ENCODE measurements at places on chromosomes 2 and 18.

DNA sequence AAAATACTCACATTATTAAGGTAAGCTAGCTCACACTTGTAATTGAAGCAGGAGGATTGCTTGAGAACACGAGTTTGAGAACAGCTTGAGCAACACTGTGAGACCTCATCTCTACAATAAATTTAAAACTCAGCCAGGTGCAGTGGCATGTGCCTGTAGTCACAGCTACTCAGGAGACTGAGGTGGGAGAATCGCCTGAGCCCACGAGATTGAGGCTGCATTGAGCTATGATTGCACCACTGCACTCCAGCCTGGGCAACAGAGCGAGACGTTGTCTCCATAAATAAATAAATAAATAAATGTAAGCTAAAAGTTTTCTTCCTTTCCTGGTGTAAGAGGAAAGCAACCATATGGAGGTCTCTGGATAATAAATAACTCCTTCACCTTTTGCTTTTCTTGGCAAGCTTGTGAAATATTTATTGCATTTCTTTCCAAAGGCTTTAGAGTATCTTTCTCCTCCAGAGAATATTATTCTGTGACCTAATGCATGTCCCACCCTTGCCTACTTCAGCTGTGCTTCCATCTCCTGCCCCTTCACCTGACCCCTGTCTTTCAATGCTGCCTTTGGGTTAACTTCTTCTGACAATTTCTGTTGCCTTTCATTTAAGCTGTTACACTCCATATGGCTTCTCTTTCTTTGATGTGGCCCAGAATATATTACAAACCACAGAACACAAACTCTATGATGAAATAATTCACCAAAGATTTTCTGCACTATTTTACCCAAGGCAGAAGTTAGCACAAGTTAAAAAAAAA lies 280.7 kb upstream of the RND3 start:
- DNase-seq, result no peak

DNA sequence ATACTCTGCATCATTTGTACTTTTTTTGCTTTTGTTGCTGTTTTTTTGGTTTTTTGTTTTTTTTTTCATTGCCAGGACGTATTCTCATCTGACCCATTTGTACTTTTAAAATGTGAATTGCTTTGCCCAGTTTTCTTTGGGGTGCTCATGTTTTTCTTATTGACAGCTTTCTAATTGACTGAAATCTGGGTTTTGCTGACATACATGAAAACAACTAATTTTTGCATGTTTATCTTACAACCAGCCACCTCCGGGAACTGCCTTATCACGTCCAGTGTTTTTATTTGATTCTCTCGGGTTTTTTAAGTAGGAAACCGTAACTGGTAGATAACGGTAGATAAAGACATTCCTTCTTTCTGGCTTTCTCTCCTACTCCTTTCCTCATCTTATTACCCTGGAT lies 38.6 kb downstream of the SNORC start:
- DNase-seq, result no peak

DNA sequence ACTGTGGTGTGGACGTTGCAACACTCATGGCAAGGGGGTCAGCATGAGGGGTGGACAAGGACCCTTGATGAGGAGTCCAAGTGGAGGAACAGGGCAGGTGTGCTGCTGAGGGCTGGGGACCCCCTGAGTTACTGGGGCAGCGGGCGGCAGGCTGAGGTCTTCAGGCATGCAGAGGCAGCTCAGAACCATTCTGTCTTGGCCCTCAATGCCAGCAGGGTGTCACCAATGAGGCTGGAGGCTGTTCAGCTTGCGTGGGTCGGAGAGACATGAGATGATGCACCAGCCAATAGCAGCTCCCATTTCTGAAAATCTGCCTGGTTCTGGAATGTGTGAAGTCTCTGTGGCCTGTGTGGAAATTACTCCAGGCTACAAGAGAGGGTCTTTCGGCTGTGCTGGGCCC lies 105.4 kb downstream of the INHBB start:
- no peak for DNase-seq

DNA sequence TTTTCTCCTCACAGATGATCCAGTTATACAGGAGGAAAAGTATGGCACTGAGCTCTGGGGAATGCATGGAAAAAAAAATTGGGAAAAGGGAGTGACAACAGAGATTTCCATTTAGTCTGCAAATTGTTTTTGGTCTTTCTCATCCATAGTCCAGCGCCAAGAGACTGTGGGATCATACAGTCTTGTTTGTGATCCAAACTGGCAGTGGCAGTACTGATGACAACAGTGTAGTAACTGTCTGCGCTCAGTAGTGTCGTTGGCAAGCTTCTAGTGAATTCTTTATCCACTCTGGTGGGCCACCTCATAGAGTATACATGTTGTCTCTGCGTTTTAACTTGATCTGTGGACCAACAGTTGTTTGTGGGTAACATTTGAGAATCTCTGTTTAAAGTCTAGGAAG lies 37.9 kb downstream of the GALNT1 start:
- peak; percentile 62 for DNase-seq

DNA sequence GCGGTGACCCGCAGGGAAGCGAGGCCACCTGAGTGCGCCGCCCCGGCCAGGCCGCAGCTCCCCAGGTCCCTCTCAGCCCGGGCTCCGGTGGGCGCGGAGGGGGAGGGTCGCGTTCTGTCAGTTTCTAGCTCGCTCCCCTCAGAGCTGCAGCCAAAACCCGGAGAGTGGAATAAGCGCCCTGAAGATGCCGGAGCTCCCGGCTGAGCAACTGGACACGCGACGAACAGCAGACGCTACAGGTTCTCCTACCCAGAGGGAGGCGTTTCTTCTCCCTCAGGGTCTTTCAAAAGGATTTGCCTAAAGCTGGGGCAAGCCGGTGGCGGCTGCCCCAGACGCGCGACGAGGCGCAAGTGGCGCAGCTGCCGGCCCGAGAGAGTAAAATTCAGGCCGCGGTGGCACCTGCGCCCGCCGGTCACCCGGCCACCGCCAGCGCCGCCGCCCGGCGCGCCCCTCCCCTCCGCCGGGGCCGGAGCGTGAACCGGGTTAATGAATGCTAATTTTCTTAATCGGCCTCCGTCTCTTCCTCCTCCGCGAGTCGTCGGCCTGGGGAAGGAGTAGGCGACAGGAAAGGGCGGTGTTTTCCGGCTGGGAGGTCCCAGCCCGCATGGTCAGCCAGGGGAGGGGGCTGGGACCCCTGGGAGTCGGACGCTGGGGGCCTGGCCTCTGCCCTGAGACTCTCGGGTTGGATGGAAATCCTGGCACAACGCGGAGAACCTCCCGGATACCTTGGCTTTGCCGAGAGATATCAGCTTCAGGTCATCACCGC lies 845 bp upstream of the CDC42EP3 start:
- peak; percentile 49 for DNase-seq

All from G401 (cell line).